Caki2 (cell line): ENCODE measurements at places on chromosomes 1 and 21.

DNA sequence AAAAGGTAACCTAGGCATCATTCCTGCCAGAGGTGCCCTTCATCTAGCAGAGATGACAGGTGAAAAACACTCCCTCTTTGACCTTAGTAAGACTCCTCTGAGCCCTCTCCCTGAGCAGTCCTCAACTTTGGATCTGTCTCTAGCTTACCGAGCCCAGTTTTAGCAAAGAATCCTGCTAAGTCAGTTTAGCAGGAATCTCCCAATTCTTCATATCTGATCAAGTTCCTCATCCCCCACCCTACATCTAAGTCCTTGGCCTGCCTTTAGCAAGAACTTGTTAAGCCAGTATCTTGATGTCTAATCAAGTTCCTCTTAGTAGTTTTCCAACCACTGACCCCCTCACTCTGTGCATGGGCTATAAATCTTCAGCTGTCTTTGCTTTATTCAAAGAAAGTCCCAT, 235.6 kb downstream of the OMA1 start:
- no peak for DNase-seq

DNA sequence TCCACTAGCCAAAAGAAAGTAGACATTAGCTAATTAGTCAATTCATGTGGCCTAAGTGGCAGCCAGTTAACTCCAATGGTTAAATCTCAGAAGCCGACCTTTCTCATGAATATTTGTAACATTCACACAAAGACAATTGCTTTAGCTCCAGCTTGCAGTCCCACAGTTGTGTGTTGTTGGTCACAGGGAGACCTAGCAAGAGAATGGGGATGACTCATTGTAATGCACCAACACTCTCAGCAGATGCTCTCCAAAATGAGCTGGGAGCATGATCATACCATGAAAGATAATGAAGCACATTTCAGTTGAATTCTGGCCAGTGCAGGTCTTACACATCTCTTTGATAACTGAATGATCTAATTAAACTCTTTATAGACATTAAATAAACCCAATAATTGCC, 160.4 kb downstream of the HLX start:
- DNase-seq = no peak

- no peak for DNase-seq
These were observed 683 bp upstream of the EFNA4 start for GRCh38 chr1:155062702-155063411.

DNA sequence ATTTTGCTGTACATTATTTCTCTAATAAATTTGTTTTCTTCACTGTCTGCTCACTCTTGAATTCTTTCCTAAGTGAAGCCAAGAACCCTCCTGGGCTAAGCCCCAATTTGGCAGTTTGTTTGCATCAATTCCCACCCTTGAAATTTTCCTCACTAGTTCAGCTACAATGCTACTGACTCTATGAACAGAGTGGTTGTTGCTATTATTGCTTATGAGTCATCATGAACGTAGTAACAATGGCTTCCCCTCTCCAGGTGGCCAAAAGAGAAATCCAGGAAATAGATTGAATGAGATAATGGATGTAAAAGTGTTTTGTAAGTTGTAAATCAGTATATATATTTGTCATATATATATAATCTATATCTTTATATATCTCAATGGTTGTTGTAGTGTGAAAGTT, 193.0 kb downstream of the URB2 start:
- no peak for DNase-seq

DNA sequence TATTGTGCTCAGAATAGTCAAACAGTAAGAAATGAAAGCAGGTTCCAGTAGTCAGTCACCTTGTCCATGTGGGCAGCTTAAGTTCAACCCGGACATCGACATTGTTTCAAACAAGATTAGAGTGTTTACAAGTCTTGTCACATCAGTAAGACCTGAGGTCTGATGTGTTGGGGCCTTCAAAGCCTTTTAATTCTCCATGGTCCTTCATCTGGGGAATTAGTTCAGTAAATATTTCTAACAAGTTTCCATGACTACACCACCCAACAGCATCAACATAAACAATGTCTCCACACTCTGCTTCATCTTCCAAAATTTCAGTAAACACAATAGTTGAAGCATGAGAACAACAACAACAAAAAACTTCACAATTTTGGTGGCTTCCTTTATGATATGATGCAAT, 15.1 kb upstream of the ADORA1 start:
- no peak for DNase-seq
